NCI-H2227 treated with DMSO at 0.1 percent for 48 hours (cell line): ENCODE measurements at places on chromosomes 13 and 19.

DNA sequence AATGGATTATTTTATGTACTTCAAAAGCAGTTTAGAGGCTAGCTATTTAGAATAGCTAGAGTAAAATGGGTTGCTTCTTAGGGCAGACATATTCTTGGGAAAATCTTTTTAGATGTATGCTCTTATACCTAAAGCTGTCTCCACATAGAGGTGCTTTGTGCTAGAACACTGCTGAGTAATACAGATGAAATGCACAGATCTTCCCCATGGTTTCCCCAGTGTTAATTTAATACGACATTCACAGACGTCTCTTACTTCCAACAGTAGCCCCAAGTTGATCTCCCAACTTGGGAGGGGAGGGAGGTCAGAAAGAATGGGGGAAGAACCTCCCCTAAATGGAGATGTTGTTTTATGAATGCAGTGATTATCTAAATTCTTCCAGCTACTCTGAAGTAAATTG lies 16.9 kb downstream of the NALCN start:
- no peak for DNase-seq

DNA sequence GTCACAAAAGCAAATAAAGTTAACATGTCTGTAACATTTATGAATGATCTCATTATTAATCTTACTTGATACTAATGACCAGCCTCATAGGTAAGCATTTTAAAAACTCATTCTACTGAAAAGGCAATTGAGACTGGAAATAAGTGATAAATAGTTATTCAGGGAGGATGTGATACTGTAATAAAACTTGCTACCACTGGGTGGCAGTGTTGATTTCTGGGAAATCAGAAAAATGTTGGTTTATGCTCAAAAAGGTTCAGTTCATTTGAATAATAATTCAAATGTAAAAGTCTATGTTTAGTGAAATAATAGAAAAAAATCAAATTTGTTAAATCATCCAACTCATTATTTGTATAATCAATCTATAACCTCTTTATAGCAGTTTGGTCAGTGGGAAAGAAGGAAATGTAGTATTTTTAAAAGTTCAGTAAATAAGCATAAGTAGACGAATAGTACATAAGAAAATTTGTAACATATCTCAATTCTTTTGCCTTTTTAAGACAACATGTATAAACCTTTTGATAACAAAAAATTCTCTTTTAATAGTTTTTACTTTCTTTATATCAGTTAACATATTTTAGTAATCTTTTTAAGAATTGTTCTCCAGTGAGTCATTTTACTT lies 9.6 kb downstream of the ABHD13 start:
- peak; percentile 14 for DNase-seq

- no peak for DNase-seq
These were observed 59.9 kb upstream of the ZNF85 start for GRCh38 chr19:20863176-20863575.

DNA sequence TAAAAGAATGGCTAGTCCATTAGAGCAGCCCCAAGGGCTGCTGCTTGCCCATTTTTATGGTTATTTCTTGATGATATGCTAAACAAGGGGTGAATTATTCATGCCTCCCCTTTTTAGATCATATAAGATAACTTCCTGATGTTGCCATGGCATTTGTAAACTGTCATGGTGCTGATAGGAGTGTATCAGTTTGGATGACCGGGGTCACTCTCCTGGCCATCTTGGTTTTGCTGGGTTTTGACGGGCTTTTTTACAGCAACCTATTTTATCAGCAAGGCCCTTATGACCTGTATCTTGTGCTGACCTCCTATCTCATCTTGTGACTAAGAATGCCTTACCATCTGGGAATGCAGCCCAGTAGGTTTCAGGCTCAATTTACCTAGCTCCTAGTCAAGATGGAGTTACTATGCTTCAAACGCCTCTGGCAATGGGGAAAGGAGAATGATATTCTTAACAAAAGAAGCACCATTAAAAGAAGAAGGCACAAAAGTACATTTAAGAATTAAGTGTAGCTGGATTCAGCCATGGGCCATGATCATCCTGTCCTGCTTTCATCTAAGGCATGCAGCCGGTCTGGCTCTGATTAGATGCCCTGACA lies 1156.0 kb downstream of the PCDH9 start:
- DNase-seq, result no peak

DNA sequence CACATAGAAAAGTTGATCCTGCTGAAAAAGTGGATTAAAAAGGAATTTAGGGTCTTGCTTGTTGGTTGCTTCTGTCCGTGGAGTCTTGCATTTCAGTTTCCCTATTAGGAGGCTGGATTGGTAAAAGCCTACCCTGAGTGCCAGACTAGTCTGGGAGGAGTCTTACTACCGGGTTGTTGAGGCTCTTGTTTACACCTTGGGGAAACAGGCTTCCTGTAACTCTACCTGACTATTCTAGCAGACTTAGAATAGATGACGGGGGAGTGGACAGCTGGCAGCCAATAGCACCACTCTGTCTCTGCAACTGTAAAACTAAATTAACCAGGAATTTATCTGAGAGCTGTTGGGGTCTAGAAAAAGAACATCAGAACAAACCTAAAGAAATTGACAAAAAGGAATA lies 11.3 kb upstream of the MPHOSPH8 start:
- no peak for DNase-seq

- no peak for DNase-seq
These were observed 450.7 kb downstream of the TSHZ3 start for GRCh38 chr19:30898353-30899103.

DNA sequence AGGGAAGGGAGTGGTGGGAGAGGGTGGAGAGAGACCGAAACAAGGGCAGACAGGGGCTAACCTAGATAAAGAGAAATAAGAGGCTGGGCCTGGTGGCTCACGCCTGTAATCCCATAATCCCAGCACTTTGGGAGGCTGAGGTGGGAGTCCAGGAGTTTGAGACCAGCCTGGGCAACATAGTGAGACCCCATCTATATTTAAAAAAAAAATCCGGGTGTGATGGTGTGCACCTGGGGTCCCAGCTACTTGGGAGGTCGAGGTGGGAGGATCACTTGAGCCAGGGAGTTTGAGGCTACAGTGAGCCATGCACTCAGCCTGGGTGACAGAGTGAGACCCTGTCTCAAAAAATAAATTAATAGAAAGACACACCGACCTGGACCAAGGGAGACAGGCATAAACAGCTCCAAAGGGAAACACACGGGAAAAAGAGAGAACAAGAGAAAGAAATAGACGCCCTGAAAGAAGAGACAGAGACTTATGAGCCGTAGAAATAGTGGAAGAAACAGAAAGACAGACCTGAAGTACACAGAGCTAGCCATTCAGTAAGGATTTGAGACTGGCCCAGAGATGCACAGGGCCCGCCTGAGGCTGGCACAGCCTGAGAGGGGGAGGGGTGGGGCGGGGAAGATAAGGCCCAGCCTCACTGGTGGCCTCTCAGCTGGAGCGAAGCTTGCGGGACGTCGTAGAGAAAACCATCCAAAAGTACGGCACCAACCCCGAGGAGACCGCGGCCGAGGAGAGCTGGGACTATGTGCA lies 2.2 kb downstream of the CD37 start:
- no peak for DNase-seq

DNA sequence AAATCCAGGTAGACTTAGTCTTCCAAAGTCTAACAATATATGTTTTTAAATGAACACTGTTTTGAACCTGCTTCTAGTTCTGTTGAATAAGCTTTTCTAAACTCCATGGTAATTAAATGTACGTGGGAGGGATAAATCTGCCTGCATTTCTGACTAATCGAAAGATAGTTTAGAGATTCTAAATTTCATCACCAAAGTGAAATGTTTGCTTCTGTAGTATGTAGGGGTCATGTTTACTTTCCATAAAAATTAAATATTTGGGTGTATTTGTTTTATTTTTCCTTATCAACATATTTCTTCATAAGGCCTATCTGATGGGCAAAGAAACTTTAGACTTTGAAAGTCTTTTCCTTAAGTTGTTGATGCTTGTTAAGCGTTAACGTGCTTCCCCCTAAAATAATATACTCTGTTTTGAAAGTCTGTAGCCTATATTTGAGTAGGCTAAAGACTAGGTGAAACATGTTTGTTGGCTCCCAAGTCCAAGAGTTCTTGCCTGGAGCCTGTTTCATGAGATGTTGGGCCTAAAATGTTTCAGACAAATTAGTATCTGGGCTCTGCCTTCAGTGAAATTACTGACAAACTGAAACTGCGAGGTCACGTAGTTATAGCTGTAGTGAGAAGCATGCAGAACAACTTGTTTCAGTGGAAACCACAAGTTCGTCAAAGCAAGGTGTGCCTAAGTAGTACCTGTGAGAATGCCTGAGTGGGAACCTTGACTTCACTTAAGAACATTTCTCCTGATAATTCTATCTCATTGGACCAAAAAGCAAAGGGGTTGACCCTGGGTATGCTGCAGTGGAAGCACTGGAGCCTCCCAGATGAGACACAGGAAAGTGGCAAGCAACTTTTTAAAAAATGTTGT lies 126.2 kb downstream of the LMO7 start:
- DNase-seq, result no peak

- no peak for DNase-seq
These were observed 50.6 kb downstream of the KLF5 start for GRCh38 chr13:73109288-73109899.

DNA sequence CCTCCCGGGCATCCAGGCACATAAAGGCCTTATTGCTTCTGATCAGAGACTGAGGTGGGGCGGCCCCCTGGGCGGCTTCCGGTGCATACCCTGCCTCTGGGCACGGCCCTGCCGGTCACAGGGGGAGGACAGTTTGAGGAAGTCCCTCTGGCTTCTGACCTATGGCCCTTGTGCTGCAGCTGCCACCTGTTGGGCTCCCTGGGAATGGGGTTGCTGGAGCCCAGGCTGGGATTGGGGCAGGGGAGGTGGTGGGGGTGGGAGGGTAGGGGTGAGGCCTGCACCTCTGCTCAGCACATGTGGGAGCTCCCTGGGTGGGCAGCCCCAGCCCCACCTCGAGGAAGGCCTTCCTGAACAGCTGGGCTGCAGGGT lies 10.7 kb downstream of the ANO8 start:
- DNase-seq, result no peak

DNA sequence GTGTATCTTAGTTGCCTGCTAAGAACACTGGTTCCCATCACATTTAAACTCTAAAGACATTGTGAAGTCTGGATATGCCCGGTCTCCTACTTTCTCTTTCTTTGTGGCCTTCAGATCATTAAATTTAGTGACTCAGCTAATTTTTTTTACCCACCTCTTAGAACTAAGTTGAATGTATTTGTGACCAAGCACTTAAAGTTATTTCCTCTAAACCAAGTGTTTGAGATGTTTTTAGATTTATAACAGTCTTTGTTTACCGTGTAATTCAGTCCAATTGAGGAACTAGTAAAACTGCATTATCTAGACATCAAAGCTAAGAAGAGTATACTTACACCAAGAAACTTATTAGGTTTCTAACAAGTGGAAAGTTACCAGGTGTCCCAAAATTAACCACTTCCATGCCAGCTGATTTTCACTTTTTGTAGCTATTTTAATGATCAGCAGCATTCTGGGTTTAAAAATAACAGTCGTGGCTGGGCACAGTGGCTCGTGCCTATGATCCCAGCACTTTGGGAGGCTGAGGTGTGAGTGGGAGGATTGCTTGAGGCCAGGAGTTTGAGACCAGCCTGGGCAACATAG lies 53.1 kb downstream of the ARHGAP35 start:
- no peak for DNase-seq

DNA sequence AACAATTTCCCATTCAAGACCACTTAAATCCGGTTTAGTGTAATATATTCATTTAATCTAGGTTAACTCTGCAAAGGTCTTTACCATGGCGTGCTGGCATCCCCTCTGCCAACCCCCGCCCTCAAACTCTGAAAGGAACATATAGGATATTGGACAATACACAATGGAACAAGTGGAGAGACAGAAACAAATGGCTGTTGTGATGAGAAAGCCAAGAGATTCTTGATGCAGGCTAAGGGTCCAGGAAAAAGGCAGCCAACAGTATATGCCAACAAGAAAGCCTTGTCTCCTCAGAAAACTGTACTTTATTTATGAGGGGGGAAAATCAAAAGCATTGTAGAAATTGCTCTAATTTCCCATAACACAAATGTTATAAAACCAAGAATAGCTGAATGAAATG lies 407.3 kb upstream of the SGCG start:
- no peak for DNase-seq

DNA sequence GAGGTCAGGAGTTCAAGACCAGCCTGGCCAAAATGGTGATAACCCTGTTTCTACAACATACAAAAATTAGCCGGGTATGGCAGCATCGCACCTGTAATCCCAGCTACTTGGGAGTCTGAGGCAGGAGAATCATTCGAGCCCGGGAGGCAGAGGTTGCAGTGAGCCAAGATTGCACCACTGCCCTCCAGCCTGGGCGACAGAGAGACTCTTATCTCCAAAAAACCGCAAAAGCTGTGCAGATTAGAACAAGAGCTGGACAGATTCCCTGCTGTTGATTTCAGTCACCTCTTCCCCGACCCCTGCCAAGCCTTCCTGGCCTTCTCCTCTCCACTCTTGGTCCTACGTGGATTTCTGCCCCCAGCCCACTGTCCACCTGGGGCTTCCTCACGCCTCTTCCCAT lies 8.3 kb downstream of the CAMSAP3 start:
- DNase-seq, result no peak

DNA sequence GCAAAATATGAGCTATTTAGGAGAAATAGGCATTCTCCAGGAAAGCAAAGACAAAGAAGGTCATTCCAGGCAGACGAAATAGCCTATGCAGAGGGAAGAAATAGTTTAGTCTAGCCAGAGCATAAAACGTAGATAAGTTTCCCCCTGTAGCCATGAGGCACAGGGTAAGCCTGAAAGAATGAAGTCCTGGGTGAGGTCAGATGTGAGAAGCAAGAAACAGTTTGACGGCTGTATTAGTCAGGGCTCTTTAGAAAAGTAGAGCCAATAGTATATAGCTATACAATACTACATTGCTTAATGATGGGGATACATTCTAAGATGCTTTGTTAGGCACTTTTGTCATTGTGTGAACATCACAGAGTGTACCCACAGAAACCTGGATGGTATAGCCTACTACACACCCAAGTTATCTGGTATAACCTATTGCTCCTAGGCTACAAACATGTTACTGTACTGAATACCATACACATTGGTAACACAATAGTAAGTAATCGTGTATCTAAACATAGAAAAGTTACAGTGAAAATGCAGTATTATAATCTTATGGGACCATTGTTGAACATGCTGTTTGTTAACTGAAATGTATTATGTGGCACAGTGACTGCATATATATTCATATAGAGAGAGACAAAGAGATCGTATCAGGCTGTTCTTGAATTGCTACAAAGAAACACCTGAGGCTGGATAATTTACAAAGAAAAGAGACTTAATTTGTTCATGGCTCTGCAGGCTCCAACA lies 59.3 kb upstream of the WDFY2 start:
- no peak for DNase-seq

GRCh38 chr19:15672580-15673175 lies at the start of gene CYP4F12:
Gene CYP4F12 (plus strand): TSS chr19:15673087. CDS start chr19:15673530, 443 bp downstream.
- DNase-seq, result no peak

GRCh38 chr19:5152013-5152763 lies 183.3 kb downstream of the KDM4B start:
- no peak for DNase-seq

DNA sequence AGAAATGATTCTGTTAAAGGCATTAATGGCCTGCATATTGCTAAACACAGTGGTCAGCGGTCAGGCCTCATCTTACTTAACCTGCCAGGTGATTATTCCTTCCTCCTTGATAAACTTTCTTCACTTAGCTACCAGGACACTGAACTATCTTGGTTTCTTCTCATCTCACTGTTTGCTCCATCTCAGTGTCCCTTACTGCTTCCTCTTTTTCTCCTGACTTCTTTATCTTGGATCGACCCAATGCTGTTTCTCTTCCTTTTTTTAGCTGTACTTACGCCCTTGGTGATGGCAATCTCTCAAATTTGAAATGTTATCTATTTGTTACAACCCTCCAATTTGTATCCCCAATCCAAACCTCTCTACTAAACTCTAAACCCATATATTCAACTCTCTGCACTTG lies 7.8 kb upstream of the CLC start:
- no peak for DNase-seq

GRCh38 chr13:94987869-94988268 lies 275.5 kb upstream of the SOX21 start:
- DNase-seq, result no peak
